ENCODE measurements at places on chromosomes 13 and 19.

DNA sequence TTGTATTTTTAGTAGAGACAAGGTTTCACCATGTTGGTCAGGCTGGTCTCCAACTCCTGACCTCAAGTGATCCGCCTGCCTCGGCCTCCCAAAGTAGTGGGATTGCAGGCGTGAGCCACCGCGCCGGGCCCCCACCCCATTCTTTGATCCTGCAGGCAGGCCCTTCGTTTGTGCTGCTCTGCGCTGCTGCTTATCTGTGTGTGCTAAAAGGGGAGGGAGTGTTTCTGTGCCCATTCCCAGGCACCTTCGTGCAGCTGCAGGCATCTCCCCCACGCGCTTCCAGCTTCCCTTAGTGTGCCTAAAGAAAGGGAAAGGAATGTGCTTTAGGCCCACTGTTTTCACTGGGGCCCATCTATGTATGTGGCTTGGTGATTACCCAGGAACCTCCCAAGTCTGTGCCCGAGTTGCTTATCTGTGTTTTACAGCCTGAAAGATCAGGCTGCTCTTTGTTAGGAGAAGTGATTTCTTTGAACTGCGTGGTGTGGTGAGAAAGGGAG is 27.2 kb downstream of the EPN1 start:
- no peak for DNase-seq

DNA sequence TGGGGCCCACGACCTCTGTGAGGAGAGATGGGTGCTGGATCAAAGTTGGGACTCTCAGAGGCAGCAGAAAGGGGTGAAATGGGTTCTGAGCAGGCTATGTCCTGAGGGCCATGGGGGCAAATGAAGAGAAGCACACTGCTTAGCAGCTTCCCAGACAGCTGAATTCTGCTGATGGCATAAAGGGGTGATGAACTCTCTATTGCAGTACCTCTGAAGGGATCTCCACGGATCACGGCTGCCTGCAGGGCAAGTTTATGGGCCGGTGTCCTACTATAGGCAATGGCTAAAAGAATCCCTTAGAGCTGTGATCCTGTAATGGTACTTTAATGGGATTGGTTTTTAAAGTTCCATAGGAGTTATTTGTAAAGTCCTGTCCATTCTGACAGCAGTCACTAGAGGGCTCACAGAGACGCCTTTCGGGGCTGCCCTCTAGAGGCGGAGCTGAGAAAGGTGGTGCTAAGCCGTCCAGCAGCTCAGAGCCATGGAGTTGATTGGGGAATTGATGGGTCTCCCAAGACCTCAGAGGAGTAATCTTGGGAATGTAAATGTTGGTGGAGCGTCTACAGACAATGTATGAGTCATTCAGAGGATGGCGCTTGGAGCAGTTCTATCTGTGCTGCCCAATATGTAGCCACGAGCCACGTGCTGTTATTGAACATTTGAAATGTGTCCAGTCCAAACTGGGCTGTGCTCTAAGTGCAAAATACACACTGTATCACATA is 287.3 kb downstream of the COG6 start:
- peak; percentile 59 for DNase-seq

GRCh38 chr13:64528838-64529237 is 2701.3 kb downstream of the PCDH9 start:
- DNase-seq: no peak

- DNase-seq: no peak
Measured at GRCh38 chr13:97307882-97308624, 85.9 kb downstream of the MBNL2 start.

DNA sequence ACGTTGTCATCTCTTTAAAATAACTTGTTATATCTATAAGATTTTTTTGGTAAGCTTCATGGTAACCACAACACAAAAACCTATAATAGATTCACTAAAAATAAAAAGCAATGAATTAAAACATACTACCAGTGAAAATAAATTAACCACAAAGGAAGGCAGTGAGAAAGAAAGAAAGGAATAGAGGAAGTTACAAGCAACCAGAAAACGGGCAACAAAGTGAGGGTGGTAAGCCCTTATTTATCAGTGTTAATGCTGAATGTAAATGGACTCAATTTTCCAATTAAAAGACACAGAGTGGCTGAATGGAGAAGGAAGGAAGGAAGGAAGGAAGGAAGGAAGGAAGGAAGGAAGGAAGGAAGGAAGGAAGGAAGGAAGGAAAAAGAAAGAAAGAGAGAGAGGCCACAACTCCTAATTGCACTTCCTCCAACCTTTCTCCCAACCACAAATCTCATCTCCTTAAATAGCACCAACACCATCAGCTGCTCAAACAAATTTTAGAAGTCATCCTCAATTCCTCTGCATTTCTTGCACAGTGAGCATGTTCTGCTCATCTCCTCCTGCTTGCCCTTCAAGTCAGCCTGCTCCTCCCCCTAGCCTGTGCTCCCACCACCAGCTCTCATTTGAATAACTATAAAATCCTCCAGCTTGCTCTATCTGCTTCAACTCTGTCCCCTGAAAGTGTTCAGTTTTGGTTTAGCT is 48.6 kb downstream of the CCNA1 start:
- DNase-seq: no peak

DNA sequence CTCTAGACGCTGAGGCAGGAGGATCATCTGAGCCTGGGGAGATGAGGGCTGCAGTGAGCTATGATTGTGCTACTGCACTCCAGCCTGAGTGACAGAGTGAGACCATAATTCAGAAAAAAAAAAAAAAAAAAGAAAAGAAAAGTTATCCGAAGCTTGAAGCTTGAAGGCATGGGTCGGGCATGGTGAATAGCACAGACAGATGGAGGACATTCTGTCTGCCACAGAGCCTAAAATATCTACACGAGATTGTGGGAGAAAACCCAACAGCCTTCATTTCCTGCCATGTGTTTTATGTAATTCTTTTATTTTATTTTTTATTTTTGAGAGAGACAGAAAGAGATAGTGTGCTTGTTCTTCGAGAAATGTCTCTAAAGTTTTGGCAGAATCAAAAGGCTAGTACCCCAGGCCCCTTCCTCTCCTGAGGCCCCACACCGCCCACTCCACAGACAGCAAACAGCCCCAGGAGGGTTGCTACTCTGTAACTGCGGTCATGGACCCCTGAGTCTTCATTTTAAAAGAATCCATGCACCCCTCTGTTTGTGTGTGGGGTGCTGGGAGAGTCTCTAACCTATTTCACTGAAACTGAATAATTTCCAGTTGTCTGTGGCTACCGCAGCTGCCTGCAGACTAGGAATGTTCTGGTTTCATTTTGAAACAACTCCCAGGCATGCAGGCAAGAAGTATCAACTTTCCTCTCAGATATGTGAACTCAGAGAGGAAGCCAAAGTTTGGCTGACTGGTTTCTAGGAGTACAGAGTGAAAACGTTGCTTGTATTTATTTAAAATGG is 38.4 kb upstream of the RCBTB2 start:
- DNase-seq: no peak

GRCh38 chr13:114185182-114185971 is 6.3 kb downstream of the CFAP97D2 start:
- DNase-seq: no peak

- peak; percentile 84 for DNase-seq
Measured at GRCh38 chr19:47225746-47226425, 5.1 kb downstream of the BBC3 start.

GRCh38 chr19:28730791-28731512 is 482.0 kb downstream of the UQCRFS1 start:
- DNase-seq: no peak

Measured in activated naive CD4-positive, alpha-beta T cell (primary cell).